ENCODE measurements at places on chromosomes 16 and 17. TPM values are rescaled to one million over a fixed set of nuclear protein-coding genes. Genes with fewer than 3 reads are reported as not detected.
A peak's percentile ranks its signal among the peaks of the same experiment; 100 is the strongest.

DNA sequence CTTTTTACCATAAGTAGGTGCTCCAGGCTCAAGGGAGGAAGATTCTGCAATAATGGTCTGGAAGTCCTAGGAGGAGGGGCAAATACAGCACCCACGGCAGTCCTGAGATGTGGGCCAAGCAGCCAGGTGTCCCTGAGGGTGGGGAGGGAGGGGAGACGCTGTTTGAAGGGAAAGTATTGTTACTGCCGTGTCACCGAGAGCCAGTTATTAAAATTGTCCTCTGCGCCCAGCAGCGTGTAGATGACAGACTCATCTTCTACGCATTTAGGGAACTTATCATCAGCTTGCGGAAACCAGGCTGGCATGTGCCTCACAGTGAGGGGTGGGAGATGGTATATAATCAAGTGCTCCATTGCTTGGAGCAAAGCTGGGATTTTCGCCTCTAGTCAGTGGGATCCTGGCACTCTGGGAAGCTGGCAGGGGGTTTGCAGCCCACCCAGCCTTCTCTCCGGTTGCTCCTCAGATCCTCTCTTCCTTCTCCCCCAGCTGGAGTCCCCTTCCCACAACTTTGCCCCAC lies 104.6 kb downstream of the OR1D5 start:
- no peak overlapping the region for H3K27ac ChIP-seq
- no peaks in the 10 kb centered on the region for H3K36me3 ChIP-seq
- peaks cover 27% of the 10 kb centered on the region for H3K4me1 ChIP-seq
- DNase-seq: no peak

GRCh38 chr16:74297145-74297665 lies 591 bp downstream of the PSMD7 start:
- no peaks in the 10 kb centered on the region for H3K27me3 ChIP-seq
- peak overlapping the region; percentile 88 for H3K4me3 ChIP-seq
- peak overlapping the region; percentile 93 for H3K27ac ChIP-seq

DNA sequence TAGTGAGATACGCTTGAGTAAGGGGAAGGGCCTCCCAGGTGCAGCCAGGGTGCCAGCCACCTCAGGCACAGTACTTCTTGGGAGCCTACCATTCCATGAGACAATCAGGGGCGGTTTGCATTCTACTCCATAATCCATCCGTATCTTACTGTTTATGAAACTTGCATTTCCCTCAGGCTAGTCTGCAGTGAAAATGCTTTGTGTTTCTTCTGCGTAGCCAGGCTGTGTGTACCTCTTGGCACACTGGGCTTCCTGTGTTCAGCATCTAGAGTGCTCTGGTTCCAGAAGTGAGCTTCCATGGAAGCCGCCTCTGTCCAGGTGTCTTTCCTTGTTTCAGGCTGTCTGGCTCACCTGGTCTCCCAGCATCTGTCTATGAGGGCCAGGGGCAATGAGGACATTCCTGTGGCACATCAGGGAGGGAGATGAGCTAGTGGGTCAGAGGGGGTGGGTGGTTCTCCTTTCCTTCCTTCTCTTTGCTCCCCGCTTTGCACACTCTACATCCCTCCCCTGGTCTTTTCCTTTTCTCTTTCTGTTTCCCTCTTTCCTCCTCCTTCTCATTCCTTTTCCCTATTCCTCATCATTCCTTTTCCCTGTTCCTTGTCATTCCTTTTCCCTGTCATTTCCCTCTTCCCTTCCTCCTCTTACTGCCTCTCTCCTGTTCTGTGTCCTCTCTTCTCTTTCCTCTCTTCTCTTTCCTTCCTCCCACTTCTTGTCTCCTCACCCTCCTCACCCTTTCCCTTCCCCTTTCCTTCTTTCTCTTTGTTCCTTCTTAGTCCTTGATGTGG lies 386.5 kb downstream of the CPPED1 start:
- DNase-seq: no peak
- H3K4me3 ChIP-seq: no peak overlapping the region
- H3K4me1 ChIP-seq: no peaks in the 10 kb centered on the region
- H3K27ac ChIP-seq: no peak overlapping the region

DNA sequence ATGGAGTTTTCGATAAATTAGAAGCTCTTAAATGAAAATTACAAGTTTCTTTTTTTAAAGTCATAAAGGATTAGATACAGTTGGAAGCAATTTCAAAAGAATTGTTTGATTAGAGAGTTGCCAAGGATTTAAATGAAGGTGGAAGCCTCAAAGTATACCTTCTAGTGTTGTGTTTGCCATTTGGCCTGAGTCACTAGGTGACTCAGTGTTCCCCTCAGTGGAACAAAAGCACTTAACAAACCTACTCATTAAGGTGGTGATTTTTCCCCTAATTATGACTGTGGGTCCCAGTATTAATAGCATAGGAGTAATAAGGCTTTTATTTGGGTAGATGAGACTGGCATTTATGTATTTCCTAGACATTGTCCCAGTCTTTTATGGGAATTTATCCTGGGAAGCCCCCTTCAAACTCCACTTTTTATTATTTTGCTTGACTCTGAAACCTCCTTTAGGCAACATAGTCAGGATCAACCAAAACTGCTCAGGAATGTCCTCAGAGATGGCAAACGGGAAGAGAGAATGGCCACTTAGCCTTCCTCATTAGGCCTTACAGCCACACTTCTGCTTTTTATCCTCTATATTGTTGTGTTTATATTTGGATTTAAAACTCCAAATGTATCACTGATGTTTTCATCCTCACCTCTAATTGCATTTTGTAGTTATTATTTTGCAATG lies 161.0 kb downstream of the FTO start:
- H3K4me3 ChIP-seq: no peak overlapping the region
- H3K4me1 ChIP-seq: peaks cover 4% of the 10 kb centered on the region
- no peak overlapping the region for H3K27ac ChIP-seq

GRCh38 chr16:22751685-22752084 lies 62.3 kb upstream of the HS3ST2 start:
- no peak overlapping the region for H3K27ac ChIP-seq

DNA sequence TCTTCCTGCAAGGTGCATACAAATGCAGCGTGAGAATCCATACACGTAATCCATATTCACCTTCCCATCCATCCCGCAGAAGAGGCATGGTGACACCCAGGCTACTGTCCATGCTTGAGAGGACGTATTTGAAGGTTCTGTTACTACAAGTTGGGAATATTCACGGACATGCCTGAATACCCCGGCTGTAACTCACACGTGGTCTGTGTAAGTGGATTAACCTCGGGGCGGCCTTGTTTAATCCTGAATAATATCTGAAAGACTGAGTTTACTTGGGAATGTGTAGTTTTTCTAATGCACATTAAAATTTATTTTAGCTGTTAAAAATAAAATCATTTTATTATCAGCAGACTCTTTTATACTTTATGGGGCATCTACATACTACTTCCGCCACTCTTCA lies 13.1 kb downstream of the CPSF4L start:
- no peaks in the 10 kb centered on the region for H3K27me3 ChIP-seq
- H3K4me3 ChIP-seq: no peak overlapping the region
- no peak overlapping the region for H3K27ac ChIP-seq
- no peaks in the 10 kb centered on the region for H3K4me1 ChIP-seq

The METRNL gene
- total RNA-seq: 28.3 TPM

The SRCIN1 gene
- 5.8 TPM for total RNA-seq

The ZFPM1 gene
- 20.4 TPM for total RNA-seq

Data from pancreas (tissue), 10 donors.